ENCODE measurements at places on chromosomes 5 and 9. TPM values are rescaled to one million over a fixed set of nuclear protein-coding genes. Genes with fewer than 3 reads are reported as not detected.

DNA sequence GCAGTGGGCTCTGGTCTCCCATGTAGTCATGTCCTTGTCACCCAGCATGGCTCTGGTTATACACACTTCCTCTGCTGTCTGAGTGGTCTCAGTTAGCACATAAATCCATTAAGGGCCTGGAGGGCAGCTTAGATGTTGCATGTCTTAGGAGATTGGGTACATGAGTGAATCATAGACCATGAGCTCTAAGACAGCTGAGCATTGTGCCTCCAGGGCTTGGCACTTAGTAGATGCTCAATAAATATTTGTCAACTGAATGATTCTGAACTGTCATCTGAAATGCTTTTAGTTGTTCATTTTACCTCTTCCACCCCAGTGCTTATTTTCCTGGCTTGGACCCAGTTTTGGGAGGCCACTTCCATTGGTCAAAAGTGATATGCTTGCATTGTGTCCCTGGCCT is 135.6 kb downstream of the BOD1 start:
- no peak for DNase-seq

DNA sequence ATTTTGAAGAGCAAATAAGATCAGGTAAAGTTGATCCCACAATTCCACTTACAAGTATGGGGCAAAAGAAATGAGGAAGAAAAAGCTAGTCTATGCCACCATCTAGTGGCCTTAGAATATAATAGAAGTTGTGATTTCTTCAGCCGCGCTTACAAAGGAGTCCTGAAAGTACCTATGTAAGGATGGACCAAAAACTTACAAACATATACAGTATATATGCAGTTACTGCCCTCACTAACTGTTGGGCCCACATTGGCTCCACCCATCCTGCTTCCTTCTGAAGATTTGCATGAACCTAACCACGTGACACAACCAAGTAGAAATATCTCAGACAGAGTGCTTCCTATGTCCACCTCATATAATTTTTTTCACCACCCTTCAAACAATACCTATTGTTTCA is 11.7 kb upstream of the OR13D1 start:
- DNase-seq, result peak; percentile 39

DNA sequence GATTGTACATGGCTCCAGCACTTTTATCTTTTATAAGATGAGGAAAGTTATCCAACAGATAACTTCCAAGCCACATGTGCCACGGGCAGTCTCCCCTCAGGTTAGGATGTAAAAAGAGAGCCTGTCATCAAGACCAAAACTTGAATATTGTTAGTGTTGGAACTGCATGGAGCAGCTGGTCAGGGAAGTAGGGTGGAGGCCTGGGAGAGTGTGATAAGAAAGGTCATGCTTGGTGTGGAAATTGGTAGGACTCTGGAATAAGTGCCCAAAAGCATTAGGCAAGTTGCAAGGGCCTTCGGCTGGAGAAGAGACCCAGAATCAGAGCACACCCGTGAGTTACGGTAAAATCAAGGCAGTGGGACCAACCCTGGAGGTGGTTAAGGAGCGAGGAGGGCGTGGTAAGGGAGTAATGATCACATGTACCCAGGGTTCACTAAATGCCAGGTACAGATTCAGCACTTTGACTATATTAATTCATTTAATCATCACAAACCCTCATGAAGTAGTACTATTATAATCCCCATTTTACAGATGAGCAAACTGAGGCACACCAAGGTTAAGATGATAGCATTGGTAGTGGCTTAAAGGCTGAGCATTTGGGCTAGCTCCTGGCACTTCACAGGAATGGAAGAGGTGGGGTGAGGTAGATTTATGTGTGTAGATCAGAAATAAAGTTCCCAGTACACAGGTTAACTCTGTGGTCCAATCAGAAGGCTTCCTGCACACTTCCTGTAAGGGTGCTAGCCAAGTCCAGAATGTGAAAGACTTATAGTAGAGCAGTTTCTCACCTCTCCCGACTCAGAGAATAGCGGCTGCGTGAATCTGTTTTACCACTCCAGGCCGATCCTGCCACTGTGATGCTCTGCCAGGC is 96.5 kb upstream of the ZNF608 start:
- no peak for DNase-seq

DNA sequence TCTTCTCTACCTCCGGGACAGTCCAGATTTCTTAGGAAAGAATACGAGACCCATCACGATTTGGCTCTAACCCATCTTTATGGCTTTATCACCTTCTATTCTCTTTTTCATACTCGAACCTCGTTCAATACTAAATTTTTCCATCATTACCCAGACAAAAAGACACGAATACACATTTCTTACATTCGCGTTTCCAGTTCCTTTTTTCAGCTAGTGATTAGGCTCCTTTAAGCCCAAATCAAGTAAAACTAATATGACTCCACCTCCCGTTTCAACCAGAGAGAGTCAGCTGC is 506 bp downstream of the ZBTB6 start:
- no peak for DNase-seq

- no peak for DNase-seq
Observed at GRCh38 chr9:121914604-121915303, 178.4 kb downstream of the TTLL11 start.

- DNase-seq, result no peak
Observed at GRCh38 chr5:169169783-169170182, 131.2 kb downstream of the SLIT3 start.

DNA sequence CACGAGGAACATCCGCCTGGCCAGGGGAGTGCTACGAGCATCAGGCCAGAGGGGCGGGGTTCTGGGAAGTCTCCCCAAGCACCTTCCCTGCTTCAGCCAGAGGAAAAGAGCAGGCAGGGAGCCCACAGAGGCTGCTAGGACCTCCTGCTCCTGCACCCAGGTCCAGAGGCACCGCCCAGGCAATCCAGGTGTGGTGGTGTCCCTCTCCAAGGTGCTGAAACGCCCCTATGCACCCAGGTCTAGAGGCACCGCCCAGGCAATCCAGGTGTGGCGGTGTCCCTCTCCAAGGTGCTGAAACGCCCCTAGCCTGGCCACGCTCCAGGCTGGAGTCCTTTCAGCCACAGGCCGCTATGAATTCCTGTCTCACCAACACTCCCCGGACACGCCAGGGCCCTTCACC is 10.7 kb upstream of the UBAC1 start:
- no peak for DNase-seq

GRCh38 chr9:136949239-136949816 is 2.7 kb upstream of the LCN12 start:
- DNase-seq, result no peak

DNA sequence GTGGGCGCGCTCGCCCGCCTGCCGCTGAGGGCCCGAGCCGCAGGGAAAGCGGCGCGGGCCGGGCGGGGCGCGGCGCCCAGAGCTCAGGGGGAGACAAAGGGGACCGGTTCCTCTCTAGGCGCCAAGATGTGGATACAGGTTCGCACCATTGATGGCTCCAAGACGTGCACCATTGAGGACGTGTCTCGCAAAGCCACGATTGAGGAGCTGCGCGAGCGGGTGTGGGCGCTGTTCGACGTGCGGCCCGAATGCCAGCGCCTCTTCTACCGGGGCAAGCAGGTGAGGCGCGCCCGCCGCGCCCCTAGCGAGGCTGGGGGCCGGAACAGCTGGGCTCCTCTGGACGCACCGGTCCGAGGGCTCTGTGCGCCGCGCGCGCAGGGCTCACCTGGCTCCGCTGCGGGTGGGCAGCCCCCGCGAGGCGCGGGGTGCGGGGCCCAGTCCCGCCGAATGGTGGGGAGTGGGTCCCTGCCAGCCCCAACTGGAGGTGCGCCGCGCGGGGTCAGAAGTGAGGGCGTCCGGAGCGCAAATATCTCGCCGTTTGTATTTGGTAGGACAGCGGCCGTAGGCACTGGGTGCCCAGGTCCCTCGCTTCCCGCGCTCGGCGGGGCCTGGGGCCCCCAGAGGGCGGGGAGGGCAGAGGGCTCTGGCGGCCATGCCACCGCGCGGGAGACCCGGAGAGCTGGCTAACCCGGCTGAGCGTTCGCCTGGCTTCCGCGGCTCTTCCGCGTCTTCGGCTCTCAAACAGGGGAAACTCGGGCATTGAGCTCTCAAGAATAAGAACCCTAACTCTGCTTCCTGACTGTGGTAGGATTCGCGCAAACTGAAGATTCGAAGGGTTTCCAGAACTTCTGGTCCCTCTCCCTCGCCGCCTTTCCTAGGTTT is 607 bp downstream of the UHRF2 start:
- no peak for DNase-seq

DNA sequence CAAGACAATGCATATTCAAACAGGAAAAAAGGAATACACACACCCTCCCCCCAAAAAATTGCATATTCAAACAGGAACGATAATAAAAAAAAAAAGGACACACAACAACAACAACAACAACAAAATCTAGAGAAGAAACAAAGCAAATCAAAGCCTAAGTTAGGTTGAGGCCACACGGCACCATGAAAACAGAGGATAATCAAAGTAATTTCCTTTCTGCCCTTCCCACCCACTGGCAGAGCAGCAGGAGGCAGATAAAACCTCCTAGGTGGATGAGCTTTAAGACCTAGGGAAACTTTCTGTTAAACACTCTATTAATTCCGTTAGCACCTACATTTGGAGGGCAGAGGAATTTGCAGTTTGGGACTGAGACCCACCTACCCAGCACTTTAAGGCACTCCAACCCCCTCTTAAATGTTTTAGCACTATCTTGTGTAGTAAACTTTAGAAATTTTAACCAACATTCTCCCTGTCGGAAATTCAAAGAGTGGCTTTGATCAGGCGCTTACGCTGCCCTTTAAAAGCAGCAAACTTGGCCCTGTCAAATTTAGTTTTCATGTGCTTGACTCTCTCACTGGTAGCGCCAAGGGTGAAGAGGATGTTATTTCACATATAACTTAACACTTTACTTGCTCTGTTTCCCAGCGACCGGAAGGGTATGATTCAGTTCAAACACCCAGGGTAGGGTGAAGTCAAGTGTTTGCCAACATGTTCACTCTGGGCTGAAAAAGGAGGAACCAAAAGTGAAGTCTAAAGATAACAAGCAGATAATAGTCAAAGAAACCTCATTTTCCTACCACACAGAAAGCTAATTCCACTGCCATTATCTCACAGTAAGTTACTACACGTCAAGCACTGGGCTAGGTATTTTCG is 9.2 kb downstream of the ENC1 start:
- DNase-seq, result peak; percentile 51

DNA sequence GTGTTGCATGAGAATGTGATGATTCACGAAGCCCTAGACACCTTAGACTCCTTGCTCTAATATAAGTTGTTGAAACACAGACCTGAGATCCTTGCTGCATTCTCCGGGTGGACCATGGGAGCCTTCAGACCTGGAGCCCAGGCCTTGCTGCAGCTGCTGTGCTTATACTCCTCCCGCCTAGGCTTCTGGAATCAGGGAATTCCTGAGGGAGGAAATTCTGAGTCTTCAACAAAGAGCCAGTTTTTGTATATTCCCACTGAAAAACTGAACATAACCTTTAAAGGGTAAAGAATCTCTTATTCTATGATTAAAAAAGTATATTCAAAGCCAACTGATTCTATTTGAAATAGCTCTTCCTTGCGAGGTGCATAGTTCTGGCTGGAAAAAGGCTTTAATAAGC is 245.1 kb upstream of the ELAVL2 start:
- no peak for DNase-seq

- DNase-seq, result no peak
Observed at GRCh38 chr9:6113312-6113711, 97.9 kb upstream of the RANBP6 start.

DNA sequence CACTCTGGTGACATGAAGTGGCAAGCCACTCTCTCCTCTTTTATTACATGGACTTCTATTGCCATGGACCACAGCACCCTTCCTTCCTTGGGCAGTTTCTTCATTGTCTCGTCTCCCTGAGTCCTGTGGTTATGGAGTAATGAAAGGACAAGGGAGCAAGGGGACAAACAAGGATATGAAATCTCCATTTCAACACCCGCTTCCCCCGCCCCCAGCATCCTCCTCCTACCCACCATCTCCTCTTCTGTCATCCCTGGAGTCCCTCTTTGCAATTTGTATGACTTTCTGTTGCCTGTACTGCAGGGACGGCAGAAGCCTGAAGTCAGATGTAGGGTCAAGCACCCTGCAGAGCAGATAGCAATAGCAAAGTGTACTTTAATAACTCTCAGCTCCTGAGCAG is 300.7 kb upstream of the CLINT1 start:
- DNase-seq, result no peak

DNA sequence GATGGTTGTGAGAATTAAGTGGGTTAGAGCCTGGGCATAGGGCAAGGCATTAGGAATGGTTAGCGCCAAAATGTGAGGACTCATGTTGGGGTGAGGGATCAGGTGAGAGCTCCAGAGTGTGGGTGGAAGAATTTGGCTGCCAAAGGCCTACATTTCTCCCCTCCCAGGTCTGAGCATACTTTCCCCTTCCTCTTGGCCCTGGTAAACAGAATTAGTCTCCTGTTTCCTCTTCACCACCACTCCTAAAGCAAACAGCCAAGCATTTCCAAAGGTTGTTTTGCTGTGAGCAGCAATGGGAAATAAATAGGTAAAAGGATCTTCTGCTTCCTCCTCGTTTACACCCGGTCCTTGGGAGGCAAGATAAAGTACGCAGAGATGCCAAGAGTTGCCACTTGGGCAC is 132.5 kb downstream of the ZSWIM6 start:
- DNase-seq, result no peak

DNA sequence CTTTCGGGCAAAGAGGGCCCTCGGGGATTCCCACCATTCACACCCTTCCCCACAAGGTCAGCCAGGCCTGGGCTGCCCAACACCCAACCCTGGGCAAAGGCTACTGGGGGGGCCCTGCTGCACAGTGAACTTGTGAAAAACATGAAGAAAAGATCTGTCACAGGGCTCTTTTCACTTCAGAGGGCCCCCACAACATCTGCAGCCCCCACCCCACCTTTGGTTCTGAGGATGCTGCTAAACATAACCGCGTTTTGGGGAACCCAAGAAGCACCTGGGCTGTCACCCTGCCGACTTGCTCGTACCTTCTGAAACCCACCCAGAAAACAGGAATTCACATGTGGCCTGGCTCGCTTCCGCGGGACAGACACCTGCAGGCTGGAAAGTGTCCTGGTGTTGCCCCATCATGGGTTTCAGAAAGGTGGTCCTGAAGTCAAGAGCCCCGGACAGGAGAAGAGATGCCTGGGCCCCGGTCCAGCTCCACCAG is 29.3 kb downstream of the B4GALT1 start:
- DNase-seq, result no peak

CACFD1 gene
- total RNA-seq, result 7.8 TPM

DPYSL3 gene
- 55.1 TPM for total RNA-seq

IFNW1 gene
- total RNA-seq, result not detected

PLPPR1 gene
- total RNA-seq, result not detected

DAB2IP gene
- total RNA-seq, result 23.0 TPM

PLGRKT gene
- total RNA-seq, result 18.8 TPM

IL31RA gene
- not detected for total RNA-seq

RAI14 gene
- total RNA-seq, result 273 TPM

PCDHGB6 gene
- 1.2 TPM for total RNA-seq

CAMK2A gene
- 0.42 TPM for total RNA-seq

Measured in HFFc6 (cell line).